ENCODE measurements at places on chromosomes 5 and 9.

- DNase-seq = no peak
Observed at GRCh38 chr5:76081811-76082771, 1.1 kb upstream of the SV2C start.

DNA sequence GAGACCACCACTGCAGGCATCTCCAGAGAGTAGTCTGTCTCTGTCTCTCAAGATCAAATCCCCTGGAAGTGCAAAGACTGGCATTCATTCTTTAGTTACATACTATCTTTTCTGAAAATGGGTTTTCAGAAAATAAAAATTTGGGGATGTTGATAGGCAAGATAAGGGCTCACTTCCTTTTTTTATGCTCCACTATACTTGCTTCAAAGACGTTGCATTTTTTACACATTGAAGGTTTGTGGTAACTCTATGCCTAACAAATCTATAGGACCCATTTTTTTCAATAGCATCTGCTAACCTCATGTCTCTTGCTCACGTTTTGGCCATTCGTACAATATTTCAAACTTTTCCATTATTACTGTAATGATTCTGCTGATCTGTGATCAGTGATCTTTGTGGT, 37.0 kb downstream of the DMAC1 start:
- no peak for DNase-seq

DNA sequence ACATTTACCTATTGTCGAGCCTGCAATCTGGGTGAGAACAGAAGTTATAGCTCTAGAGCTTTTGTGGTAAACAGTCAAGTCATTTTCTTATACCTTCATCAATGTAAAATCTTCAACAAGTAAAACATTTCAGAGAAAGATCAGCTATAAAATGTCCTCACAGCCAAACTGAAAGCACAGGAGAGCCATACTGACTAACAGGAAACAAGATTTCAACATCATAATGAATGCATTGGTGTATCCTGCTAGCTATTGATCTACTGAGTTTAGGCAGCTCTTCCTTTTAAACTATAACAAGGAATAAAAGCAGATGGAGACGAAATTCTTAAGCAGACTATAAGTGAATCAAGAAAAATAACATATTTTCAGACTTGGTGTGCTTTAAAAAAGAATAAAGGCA, 1522.9 kb upstream of the WWC1 start:
- DNase-seq = no peak

- no peak for DNase-seq
Observed at GRCh38 chr5:42595597-42595996, 161.0 kb upstream of the CCDC152 start.

DNA sequence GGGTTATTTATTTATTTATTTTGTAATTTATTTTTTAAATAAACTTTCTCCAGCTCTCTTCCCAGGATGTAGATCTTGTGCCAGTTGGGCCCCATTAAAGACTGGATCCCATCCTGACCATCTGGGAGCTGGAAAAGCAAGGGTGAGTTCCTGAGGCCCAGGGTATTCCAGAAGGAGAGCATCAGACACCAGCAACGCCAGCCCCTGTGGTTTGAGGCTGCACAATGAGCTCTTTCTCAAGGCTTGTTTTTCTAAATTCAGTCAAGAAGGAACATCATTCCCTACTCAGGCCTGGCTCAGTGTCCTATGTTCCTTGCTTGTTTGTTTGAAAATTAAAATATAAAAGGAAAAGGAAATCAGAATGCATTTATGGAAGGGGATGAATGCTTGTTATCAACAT, 313.3 kb downstream of the EBF1 start:
- DNase-seq = no peak

DNA sequence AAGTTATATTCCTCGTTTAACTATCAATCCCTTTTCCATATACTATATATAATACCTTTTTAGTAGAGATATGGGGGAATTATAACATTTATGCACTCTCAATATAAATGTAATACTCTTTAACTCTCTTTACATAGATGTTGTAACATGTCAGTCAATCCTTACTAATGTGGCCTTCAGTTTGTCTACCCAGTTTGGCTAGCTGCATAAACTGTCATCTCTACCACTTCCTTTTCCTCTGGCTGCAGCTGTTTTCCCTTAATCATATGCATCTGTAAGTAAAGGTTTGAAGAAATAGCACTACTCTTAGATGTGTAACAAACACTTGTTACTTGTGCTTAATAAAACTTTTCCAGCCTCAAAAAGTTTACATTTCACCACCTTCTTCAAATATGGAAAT, 13.4 kb downstream of the ABHD17B start:
- no peak for DNase-seq

DNA sequence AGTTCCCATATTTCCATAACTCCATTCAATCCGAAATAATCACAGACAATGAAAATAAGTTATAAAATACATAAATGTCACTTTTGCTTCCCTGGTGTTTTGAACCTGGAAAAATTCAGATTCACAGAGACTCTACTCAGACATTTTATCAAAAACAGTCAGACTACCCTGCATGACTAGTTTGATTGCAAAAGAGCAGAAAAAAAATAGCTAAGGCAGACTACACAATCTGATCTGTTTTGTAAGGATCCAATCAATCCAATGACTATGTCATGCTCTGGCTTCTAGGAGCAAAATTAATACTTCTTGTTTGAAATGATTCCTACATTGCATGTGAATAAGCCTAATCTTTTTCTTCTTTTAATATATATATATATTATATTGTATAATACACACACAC, 1262.6 kb downstream of the EFNA5 start:
- no peak for DNase-seq

GRCh38 chr9:13364271-13365000, 84.9 kb upstream of the MPDZ start:
- no peak for DNase-seq

- no peak for DNase-seq
Observed at GRCh38 chr5:158637039-158637438, 462.7 kb downstream of the EBF1 start.

DNA sequence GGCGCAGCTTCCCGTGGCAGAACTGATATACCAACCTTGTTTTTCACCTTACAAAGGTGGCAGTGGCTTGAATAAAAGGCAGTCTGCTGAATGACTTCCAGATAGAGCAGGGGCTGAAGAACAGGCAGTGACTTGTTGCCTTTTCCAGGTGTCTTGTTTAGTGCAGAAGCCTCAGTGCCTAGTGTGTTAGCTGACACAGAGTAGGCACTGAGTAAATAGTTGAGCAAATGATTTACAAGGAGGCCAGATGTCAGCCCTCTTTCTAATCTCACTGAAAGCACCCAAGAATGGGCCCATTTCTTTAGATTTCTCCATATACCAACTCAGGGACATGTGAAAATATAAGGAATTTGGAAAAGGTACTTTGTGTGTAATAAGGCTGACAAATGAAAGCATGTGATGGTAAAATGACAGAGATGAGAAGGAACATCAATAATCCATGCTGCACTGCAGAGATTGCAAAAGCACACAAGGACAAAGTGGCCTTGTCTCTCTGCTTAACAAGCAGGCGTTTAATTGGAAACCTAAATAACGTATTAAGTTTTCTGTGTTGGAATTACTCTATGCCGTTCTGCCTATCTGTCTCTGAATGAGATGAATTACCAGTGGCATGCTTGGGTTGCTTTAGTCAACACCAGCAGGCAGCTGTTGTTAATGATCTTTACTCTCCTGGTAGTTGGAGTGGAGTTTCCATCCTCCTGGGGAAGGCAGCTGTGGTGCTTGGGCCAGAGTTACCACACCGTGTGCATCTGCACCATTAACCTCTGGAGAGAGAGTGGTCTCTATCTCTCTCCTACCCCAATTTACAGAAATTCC, 360.1 kb upstream of the C9orf72 start:
- no peak for DNase-seq

- DNase-seq = no peak
Observed at GRCh38 chr9:99660191-99660636, 161.5 kb upstream of the NR4A3 start.

- DNase-seq = no peak
Observed at GRCh38 chr9:3912817-3913216, 387.0 kb upstream of the RFX3 start.

DNA sequence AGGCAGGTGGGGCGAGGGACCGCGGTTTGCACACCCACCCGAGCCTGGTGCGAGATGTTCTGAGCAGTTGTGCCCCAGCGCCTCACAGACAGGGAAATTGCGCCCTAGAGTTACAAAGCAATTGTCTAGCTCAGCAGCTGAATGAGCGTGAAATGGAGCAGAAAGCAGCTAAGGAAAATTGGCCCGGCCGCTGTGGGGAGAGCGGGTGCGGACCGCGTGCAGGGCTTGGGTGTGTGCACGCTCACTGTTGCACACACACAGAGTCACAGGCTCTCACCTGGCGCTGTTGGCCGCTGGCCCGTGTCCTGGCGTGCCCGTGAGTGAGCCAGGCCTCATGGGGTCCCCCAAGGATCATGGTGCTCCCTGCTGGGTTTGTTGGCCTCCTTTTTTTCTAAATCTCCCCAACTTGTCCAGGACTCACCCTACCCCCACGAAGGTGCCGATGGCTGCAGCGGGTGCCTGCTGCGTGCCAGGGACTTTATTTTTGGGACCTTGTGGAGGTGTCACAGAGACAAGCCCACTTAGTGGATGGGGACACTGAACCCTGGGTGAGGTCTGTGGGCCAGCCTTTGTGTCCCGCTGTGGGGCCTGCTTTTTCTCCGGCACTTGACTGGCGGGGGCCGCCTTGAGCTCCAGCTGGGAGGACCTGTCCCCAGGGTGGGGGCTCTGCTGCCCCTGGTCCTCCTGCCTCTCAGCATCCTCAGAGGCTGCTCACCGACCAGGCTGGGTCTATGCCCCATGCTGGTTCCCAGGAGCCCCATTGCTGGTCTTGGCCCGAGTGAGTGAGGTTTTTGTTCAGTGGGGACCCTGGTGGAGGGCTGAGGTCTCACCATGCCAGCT, 5.2 kb downstream of the RXRA start:
- no peak for DNase-seq

DNA sequence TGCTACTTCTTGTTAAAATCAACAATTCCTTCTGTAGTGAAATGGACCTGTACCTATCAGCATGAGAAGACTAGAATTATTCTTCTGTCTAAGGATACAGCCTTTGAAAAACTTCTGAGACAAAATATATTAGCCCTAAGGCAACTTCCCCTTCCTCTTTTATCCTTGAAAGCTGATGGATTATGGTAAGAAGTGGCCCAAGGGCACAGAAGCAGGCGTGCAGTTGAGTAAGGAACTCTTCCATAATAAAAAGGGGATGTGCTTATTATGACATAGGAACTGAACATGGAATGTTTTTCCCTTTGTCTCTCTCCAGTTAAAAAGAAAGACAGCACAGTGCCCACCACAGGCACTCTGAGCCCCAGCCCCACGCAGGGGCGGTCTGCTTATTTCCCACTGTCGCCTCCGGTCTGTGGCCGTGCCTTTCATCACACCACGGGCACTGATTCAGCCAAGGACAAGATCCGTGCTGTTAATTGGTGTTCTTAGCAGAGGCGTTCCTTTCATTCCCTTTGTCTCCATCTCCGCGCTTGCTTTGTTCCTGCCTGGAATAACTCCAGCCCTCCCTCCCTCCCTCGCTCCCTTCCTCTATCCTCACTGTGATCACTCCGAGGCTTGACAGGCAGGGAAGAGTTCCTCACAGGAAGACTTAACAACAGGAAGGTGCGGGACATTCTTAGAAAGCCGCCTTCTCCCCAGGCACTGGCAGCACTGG, 135.9 kb upstream of the OTULINL start:
- no peak for DNase-seq

DNA sequence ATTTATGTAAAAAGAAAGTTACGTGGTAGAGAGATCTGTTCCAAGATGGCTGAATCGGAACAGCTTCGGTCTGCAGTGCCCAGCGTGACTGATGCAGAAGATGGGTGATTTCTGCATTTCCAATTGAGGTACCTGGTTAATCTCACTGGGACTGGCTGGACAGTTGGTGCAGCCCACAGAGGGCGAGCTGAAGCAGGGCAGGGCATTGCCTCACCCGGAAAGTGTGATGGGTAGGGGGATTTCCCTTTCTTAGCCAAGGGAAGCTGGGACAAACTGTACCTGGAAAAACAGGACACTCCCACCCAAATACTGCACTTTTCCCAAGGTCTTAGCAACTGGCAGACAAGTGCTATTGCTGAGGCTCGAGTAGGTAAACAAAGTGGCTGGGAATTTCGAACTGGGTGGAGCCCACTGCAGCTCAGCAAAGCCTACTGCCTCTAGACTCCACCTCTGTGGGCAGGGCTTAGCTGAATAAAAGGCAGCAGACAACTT, 13.1 kb upstream of the HSD17B4 start:
- no peak for DNase-seq

- DNase-seq = no peak
Observed at GRCh38 chr5:74141053-74141452, 499.5 kb downstream of the ENC1 start.

- DNase-seq = no peak
Observed at GRCh38 chr5:83368319-83368718, 103.2 kb upstream of the VCAN start.

DNA sequence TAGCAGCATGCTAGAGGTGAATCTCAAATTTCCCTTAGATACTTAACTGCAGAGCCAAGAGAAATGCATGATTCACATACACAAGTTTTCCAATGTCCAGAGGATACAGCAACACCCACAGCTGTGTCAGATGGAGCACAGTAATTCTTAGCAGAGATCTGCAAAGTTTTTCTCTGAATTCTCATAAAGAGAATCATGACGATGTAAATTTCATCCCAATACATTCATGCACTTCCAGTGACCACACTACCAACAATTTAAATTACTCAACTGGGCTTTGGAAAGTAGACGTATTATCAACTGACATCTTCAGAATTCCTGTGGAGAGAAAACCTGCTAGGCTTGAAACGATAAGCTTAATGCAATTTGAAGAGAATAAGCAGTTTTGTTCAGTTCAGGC, 378.8 kb upstream of the TLE4 start:
- no peak for DNase-seq

- DNase-seq = no peak
Observed at GRCh38 chr5:116652196-116652729, 77.6 kb upstream of the SEMA6A start.

GRCh38 chr5:157944077-157944633, 85.2 kb upstream of the CLINT1 start:
- DNase-seq = no peak

GRCh38 chr9:96156171-96156974, 145.6 kb downstream of the HSD17B3 start:
- DNase-seq = no peak

- no peak for DNase-seq
Observed at GRCh38 chr9:104412238-104412637, 91.8 kb upstream of the OR13F1 start.
